ENCODE measurements at places on chromosomes 12 and 14.
A peak's percentile ranks its signal among the peaks of the same experiment; 100 is the strongest.

DNA sequence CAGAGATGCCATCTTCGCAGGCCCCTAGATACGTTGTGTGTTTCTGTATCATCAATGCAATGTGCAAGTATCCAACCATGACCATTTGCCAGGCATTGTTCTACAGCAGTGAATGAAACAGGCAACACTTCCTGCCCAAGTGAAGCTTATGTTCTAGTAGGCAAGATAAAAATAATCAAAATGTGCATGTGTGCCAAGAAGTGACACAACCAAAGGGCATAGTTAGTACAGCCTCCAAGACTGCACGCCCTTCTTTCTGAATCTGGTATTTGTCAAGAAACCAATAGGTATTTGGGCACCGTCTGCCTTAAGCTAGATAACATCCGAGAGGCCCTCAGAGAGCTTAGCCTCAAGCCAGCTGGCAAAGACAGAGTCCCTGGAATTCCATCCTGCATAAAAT, 152.0 kb downstream of the TMEM132C start:
- no peak for DNase-seq

- no peak for DNase-seq
These were observed 111.3 kb downstream of the DYRK2 start for GRCh38 chr12:67759829-67760228.

DNA sequence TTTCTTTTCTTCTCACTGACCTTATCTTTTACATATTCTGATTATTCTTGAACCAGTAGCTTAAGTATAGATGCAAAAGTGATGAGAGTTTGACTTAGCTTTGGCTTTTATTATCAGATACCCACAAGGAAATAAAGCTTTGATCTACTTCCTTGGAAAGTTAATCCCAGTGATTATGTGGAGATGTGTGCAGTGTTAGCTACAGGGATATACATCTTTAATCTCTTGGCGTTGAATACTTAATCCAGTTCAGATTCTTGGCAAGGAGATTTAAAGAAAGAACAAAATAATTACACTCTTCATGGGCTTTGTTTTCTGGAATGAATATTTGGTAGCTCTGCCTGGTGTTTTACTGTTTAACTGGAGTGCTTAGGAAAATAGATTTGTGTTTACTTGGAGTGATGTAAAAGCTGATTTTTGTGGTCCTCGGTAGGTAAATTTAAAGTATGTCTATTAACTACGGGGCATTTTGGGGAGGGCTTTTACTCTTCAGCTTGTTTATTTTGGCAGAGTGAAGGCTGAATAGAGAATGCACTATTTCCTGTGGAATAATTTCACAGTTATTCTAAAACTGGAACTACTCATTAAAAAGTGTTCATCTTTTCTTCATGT, 150.1 kb upstream of the LRIG3 start:
- DNase-seq = no peak

DNA sequence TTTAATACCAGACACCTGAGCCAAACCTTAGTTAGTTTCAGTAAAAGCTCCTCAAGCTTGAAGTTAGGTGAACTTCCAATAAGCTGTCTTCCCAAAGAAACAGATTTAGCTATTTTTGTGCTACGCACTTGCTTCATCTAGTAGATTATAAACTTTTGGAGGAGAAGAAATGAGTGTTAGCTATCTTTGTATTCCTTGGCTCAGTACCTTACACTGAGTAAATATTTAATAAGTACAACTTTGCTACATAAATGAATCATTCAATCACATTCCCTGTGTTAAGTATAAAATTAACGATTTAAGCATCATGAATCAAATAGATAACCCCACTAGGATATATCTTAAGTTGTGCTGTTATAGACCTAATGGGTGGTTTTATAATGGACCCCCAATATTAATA, 307.0 kb downstream of the PCNX1 start:
- DNase-seq = no peak

DNA sequence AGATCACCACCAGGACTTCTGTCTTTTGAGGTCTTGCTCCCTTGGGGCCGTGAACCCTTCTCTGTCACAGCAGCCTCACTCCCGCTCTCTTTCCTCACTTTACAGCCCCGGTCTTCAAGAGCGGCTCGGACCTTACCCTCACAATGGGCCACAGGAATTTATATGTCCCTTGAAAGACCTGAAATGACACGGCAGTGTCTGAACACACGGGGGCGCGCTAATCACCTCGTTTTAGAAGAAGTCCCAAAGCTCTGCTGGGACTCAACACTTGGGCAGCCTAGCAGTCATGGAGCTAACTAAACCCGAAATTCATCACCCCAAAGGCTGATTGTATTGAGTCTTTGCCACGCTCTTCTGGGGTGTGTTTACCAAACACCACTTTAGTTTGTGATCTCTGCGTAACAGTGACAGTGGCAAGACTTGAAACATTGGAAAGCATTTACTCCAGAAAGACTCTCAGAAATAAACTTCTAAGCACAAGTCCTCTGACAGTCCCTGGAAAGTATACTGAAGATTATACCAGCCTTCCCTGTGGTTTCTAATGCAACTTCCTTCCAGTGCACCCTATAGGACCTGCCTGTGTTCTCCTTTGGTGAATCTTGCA, 29.0 kb downstream of the SERPINA11 start:
- DNase-seq = peak; percentile 82

- no peak for DNase-seq
These were observed 7.5 kb downstream of the ITPR2 start for GRCh38 chr12:26825459-26826016.

DNA sequence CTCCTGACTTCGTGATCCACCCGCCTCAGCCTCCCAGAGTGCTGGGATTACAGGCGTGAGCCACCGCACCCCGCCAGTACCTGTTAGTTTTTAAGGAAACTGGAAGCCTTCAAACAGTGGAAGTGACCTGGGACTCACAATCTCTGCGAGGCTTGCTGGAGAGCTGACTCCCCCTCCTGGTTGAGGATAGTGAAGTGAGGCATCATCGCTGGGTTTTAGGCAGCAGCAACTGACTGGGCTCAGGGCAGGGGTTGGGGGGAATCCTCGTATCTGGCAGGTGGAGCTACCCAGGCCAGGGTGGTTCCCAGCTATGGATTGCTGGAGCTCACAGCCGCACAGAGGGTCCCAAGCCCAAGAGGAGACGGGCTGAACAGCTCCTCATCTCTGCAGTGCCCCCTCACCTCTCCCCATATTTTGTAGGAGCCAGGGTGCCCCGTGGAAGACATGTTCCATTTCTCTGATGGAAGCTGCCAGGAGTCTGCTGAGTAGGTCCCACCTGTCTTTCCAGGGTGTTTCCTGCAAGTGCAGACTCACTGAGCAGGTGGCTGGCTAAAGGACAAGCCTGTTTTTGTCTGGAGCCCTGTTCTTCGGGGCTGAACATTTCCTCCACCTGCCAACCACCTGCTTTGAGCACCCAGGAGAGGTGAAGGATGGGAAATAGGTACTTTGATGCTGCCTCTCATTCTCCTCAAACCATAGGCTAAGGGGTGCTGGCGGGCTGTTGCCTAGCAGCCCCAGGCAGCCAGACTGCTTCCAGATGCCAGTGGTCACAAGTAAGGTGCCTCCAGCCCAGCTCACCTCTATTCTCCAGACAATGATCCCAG, 3.1 kb downstream of the AVIL start:
- no peak for DNase-seq
